ENCODE measurements at places on chromosomes 6 and 20.
A peak's percentile ranks its signal among the peaks of the same experiment; 100 is the strongest.

DNA sequence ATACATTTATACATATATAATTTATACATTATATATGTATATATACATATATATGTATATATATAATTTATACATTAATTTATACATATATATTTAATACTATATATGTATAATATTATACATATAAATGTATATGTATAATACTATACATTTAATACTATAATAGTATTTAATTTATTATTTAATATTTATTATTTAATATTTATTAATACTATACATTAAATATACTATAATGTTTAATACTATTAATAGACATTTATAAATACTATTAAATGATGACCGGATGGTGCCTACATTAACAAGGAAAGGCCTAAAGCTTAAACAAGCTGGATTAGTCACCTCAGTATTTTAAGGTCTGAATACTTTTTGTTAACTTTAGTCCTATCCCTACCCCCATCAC, 145.9 kb upstream of the HTR1E start:
- no peak for DNase-seq

DNA sequence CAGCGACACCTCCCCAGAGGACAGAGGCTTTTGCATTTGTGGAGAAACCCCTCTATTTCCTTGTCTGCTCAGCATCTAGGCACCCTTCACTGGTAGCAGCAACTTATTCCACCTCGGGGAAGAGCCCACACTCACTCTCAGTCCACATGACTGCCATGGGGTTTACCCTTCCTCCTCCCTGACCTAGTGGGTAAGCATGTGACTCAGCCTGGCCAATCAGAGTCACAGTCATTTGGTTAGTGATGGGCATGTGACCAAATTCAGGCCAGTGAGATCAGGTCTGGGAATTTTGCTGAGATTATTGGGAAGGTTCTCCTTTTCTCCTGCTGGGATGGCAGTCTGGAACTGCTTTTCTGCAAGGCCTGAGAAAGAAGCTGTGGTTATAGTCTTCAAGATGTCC, 145.7 kb upstream of the PHACTR3 start:
- no peak for DNase-seq

GRCh38 chr6:158782432-158783166, 36.6 kb downstream of the EZR start:
- DNase-seq, result no peak

DNA sequence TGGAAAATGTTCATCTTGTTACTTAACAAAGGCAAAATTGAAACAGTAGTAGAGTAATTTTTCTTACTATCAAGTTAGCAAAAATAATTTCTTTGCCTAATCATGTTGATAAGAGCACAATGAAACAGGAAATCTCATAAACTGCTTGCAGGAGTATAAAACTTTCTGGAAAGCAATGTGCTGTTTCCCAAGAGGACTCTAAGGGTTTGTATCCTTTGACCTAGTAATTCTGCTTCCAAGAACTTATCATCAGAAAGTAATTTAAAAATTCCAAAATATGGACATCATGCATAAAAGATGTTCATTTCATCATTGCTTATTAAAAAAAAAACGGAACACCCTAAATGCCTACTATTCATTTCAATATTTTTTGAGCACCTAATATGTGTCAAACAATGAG, 46.1 kb upstream of the TNFAIP3 start:
- no peak for DNase-seq

GRCh38 chr20:10543480-10543879, 108.4 kb downstream of the SLX4IP start:
- DNase-seq, result no peak

- no peak for DNase-seq
These were observed 618.0 kb downstream of the PRKN start for GRCh38 chr6:162109480-162110050.

DNA sequence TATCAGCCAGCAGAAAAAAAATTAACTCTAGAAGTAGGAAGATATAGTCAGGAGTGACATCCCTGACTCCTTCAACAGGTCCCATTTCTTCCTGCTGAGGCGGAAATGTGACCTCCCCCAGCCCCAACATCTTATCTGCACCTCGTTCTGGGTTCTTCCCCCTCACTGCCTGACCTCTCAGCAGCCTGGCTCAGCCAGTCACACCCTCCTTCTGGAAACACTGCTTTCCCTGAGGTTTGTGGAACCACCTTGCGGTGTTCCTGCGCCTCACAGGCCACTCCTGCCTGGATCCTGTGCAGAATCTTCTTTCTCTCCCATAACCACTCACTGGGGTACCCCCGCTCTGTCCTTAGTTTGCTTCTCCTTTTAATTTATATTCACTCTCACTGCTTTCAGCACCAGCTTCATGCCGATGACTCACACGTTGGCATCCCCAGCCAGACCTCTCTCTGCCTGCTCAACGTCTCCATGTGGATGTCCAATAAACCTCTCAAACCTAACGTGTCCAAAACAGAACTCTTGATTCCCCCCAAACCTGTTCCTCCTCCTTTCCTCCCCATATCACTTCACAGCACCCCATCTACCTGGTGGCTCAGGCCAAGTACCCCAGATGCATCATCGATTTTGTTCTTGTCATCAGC, 222.8 kb upstream of the PLN start:
- DNase-seq, result no peak

GRCh38 chr20:57387463-57387862, 3.7 kb upstream of the RBM38 start:
- DNase-seq, result no peak

GRCh38 chr20:381581-382290, 1.2 kb downstream of the TRIB3 start:
- peak; percentile 68 for DNase-seq

GRCh38 chr6:52502306-52503029, 74.4 kb downstream of the TRAM2 start:
- no peak for DNase-seq

GRCh38 chr6:115773741-115774140, 286.9 kb downstream of the FRK start:
- DNase-seq, result no peak

GRCh38 chr20:23622839-23623343, 14.9 kb downstream of the CST3 start:
- DNase-seq, result no peak

GRCh38 chr6:39300739-39301138, 13.5 kb downstream of the KCNK17 start:
- DNase-seq, result no peak

DNA sequence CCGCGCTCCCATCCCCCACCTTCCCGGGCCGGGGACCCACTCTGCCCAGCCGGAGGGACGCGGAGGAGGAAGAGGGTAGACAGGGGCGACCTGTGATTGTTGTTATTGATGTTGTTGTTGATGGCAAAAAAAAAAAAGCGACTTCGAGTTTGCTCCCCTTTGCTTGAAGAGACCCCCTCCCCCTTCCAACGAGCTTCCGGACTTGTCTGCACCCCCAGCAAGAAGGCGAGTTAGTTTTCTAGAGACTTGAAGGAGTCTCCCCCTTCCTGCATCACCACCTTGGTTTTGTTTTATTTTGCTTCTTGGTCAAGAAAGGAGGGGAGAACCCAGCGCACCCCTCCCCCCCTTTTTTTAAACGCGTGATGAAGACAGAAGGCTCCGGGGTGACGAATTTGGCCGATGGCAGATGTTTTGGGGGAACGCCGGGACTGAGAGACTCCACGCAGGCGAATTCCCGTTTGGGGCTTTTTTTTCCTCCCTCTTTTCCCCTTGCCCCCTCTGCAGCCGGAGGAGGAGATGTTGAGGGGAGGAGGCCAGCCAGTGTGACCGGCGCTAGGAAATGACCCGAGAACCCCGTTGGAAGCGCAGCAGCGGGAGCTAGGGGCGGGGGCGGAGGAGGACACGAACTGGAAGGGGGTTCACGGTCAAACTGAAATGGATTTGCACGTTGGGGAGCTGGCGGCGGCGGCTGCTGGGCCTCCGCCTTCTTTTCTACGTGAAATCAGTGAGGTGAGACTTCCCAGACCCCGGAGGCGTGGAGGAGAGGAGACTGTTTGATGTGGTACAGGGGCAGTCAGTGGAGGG, 2.8 kb downstream of the SOX4 start:
- DNase-seq, result no peak

GRCh38 chr20:37640600-37641561, 52.9 kb upstream of the CTNNBL1 start:
- no peak for DNase-seq

DNA sequence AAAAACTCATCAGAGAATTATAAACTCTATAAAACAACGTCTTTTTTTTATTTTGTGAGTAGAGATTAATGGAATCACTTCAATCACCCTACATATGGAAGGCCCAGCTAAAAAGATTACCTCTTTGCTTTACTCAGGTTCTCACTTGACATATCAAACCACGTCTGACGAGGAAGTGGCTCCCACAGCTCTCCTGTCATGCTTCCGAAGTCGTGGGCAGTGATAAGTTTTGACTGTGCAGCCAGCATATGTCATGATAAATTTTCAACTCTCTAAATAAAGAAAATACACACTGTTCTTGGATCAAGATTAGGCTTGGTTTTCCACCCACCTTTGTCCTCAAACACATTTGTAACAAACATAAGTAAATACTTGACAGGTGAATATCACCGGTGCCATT, 279.5 kb upstream of the RNF217 start:
- no peak for DNase-seq

GRCh38 chr6:16432075-16433032, 194.0 kb downstream of the GMPR start:
- DNase-seq, result no peak

DNA sequence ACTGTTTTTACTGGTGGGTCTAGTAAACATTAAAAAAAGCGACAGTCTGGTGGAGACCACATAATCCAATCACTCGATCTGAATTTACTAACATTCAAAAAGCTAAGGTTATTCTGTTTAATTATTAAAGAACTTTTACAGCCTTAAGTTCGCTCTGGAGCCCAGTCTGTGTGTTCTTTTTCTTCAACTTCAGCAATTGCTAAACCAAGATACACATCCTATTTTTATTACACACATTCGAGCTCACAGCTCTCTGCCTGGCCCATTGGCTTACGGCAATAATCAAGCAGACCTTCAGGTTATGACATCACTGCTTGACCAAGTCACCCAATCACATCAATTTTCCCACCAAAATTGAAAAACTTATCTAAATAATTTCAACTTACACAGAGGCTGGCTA, 57.4 kb upstream of the PRSS16 start:
- DNase-seq, result no peak

GRCh38 chr6:169213814-169214520, 39.7 kb downstream of the THBS2 start:
- DNase-seq, result no peak

GRCh38 chr6:111474106-111474505, 8.9 kb downstream of the REV3L start:
- DNase-seq, result no peak

GRCh38 chr20:57432862-57433491, 41.8 kb downstream of the RBM38 start:
- DNase-seq, result peak; percentile 53

- DNase-seq, result no peak
These were observed 215.5 kb upstream of the SNX9 start for GRCh38 chr6:157607317-157608109.

- no peak for DNase-seq
These were observed 29.3 kb upstream of the PRDM1 start for GRCh38 chr6:106056746-106057390.

DNA sequence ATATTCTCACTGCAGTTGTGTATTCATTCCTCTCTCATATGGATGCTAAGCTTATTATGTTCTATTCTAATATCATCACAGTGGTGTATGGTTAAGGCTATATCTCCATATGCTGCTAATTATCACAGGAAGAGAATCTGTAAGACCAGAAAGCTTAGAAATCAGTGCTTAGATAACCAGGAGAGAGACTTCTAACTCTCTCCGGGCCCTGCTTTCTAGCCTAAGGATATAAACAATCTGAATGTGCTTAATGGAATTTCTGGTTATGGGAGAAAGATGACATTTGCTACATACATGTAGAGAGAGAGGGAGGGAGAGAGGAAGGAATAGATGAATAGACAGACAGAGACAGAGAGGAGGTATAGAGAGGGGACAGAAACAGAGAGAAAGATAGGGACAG, 1231.3 kb downstream of the EPHA7 start:
- no peak for DNase-seq

DNA sequence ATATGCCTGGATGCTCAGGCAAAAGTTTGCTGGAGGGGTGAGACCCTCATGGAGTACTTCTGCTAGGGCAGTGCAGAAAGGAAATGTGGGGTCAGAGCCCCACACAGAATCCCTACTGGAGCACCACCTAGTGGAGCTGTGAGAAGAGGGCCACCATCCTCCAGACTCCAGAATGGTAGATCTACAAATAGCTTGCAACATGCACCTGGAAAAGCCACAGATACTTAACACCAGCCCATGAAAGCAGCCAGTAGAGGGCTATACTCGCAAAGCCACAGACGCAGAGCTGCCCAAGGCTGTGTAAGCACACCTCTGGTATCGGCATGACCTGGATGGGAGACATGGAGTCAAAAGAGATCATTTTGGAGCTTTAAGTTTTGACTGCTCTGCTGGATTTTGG, 60.7 kb upstream of the GJE1 start:
- no peak for DNase-seq

DNA sequence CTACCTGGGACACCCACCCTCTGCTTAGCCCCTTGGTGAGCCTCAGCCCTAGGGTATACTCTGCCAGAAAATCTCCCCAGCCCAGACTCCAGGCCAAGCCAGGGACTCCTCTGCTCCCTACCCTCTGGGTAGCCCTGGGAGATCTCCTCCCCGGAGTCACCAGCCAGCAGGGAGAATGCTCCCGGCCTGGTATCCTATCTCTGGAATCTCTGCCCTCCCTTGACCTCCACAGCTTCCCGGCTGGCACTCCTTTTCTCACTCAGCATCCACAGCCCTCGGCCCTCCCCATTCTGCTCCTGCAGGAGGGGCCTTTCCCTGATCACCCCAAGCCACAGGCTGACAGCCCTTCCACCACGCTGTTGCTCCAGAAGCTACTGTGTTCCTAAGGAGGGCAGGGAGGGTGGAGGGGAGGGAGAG, 22.6 kb downstream of the NOL4L start:
- DNase-seq, result no peak

GRCh38 chr6:99604166-99605073, 2.2 kb upstream of the PRDM13 start:
- no peak for DNase-seq

GRCh38 chr20:12927489-12927888, 81.3 kb upstream of the SPTLC3 start:
- DNase-seq, result no peak

DNA sequence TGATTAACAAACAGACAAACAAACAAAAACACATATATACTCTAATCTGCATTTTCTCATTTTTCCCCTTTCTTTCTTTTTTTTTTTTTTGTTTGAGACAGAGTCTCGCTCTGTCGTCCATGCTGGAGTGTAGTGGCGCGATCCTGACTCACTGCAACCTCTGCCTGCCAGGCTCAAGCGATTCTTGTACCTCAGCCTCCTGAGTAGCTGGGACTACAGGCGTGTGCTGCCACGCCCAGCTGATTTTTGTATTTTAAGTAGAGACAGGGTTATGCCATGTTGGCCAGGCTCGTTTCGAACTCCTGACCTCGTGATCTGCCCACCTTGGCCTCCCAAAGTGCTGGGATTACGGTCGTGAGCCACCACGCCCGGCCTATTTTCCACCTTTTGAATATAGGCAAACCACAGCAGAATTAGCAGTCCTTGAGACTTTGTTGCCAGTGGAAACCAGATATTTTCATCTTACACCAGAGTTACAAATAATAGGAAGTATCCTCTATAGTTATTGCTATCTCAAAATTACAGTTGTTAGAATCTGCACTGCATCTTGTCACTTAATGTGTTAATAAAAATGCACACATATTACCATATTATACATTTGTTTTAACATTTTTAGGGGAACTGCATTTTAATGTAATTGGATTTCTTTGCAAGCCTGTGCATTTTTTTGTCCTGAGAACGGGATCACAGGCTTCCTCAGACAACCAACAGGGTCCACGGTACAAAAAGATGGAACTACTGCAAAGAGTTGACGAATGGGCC, 208.2 kb upstream of the ZNF217 start:
- DNase-seq, result no peak

GRCh38 chr6:165511807-165512206, 151.2 kb downstream of the PDE10A start:
- no peak for DNase-seq
